Suprapubic skin (tissue), 4 donors: ENCODE measurements at places on chromosomes 2 and 18. TPM values are rescaled to one million over a fixed set of nuclear protein-coding genes. Genes with fewer than 3 reads are reported as not detected.

The ZNF396 gene
- 1.0 TPM for total RNA-seq

DNA sequence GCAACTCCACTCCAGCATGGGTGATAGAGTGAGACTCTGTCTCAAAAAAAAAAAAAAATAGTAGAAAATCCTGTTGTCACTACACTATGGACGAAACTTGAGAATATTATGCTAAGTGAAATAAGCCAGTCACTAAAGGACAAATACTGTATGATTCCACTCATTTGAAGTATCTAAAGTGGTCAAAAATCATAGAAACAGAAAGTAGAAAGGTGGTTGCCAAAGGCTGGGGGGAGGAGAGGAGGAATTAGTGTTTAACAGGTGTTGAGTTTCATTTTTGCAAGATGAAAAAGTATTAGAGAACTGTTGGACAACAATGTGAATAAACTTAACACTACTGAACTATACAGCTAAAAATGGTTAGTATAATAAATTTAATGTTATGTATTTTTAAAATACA, 18.8 kb upstream of the RMP24 start:
- H3K4me1 ChIP-seq = peaks cover 14% of the 10 kb centered on the region
- no peak for DNase-seq
- H3K4me3 ChIP-seq = no peak overlapping the region
- no peaks in the 10 kb centered on the region for H3K36me3 ChIP-seq
- H3K27me3 ChIP-seq = peaks cover 5% of the 10 kb centered on the region
- H3K27ac ChIP-seq = no peak overlapping the region

DNA sequence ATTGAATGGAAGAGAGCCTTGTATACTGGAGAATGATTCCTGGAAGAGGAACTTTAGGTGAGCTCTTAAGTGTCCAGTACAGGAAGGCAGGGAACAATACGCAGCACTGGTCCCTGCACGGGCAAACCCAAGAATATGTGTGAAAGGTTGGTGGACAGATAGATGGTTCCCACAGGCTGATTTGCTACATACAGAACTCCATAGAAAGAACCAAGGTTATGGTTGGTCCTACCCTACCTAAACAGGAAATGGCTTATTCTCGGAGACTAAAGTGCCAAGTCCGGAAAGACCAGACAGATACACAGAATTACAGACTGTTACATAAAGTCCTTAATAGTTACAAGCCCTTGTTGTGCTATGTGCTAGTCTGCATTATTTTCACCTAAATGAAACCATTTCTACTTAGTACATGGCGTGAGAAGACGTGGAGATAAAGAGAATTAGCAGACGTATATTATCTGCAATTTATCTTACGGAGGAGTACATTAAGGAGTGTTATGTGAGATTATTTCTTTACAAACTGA, 1.2 kb downstream of the REV1 start:
- H3K36me3 ChIP-seq = no peaks in the 10 kb centered on the region
- peaks cover 40% of the 10 kb centered on the region for H3K4me1 ChIP-seq
- no peaks in the 10 kb centered on the region for H3K27me3 ChIP-seq

- no peak for DNase-seq
- H3K4me1 ChIP-seq = peaks cover 28% of the 10 kb centered on the region
- H3K27ac ChIP-seq = no peak overlapping the region
- H3K4me3 ChIP-seq = no peak overlapping the region
- H3K27me3 ChIP-seq = no peaks in the 10 kb centered on the region
Measured at GRCh38 chr18:44781886-44782285, 101.2 kb downstream of the SETBP1 start.

- no peak overlapping the region for H3K4me3 ChIP-seq
- no peaks in the 10 kb centered on the region for H3K27me3 ChIP-seq
- no peak for DNase-seq
- H3K36me3 ChIP-seq = no peaks in the 10 kb centered on the region
- H3K4me1 ChIP-seq = no peaks in the 10 kb centered on the region
Measured at GRCh38 chr2:33380719-33381118, 95.7 kb upstream of the RASGRP3 start.

GRCh38 chr2:28896906-28897305, 2.4 kb downstream of the WDR43 start:
- no peak for DNase-seq
- H3K27ac ChIP-seq = no peak overlapping the region
- no peaks in the 10 kb centered on the region for H3K36me3 ChIP-seq
- no peaks in the 10 kb centered on the region for H3K27me3 ChIP-seq

GRCh38 chr2:173521450-173522192, 166.9 kb downstream of the CDCA7 start:
- H3K4me1 ChIP-seq = peaks cover 5% of the 10 kb centered on the region
- no peaks in the 10 kb centered on the region for H3K36me3 ChIP-seq
- no peak for DNase-seq
- H3K27ac ChIP-seq = no peak overlapping the region
- no peak overlapping the region for H3K4me3 ChIP-seq

- no peak overlapping the region for H3K4me3 ChIP-seq
- no peak overlapping the region for H3K27ac ChIP-seq
- no peaks in the 10 kb centered on the region for H3K36me3 ChIP-seq
- no peaks in the 10 kb centered on the region for H3K4me1 ChIP-seq
- H3K27me3 ChIP-seq = no peaks in the 10 kb centered on the region
- no peak for DNase-seq
Measured at GRCh38 chr18:417495-417894, 83.0 kb downstream of the COLEC12 start.
